ENCODE measurements at places on chromosomes 2 and 18. TPM values are rescaled to one million over a fixed set of nuclear protein-coding genes. Genes with fewer than 3 reads are reported as not detected.

Gene CCL20
- polyA plus RNA-seq, result not detected

Gene HAAO
- 5.2 TPM for polyA plus RNA-seq

Gene GKN2
- not detected for polyA plus RNA-seq

Gene VWC2L
- polyA plus RNA-seq, result not detected

Gene TGIF1
- 41.5 TPM for polyA plus RNA-seq
